ENCODE measurements at places on chromosomes 11 and 22.

DNA sequence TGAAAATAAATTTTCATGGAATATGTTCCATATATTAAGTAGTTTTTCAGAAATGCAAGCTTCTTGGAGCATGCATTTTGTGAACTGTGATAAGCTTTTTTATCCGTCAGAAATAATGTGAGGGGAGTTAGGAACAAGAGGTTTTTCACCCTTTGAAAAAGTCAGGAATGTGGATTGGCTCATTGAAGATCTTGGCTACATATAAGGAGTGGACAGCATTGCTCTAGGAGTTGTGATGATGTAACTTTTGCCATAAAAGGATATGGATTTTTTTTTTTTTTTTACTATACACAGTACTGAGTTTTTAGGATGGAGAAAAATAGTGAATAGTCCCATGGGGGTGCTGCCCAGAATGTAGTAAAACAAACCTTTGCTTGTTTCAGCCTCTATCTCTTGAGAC, 180.2 kb downstream of the NAV2 start:
- DNase-seq = no peak

GRCh38 chr22:32722441-32722840, 79.1 kb upstream of the TIMP3 start:
- DNase-seq = no peak

DNA sequence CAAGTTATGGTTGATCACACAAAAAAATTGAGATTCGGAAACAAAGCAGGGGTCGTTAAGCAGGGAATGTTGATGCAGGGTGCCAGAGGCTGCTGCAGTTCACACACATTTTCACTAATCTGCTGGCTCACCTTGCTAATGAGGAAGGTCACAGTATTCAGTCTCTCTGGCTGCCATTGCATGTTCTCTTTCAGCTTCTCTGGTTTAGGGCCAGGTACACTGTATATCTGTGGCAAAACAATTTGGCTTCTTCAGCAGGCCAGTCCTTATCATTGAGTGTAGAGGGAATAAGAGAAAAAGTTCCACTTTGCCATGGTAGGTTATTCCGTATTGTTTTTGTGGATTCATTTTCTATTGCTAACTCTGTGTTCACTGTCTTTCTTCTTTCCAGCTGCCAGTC, 283.7 kb upstream of the ANO3 start:
- DNase-seq = no peak

DNA sequence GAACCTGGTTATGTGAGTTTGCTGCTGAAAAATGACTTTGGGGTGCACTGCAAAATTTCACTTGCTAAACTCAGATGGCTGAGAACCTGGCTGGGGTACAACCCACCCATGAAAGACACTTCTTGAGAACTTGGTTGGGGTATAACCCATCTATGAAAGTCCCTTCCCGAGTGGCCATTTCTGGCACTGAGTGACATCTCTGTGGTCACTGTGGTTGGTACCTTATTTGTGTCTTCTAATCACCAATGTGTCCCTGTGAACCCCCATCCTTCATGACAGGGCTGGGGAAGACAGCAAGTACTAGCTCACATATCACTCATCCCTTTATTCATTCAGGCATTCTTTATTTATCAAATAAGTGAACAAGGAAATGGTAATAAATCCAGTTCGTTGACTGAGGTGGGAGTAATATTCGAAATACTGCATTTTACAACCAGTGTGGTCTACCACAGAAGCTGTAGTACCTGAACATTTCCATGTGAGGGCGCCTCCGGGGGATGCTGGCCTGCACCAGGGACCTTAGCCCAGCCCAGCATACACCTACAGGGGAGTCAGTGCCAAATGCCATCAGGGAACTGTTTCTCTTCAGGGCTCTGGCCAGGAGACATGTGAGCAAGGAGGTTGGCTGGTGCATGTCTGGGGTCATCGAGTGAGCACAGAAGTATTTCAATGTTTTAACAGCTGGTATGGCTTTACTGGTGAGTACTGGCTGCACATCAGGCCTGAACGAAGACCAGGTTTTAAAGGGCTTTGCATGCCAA, 122.1 kb downstream of the CSNK2A3 start:
- no peak for DNase-seq

DNA sequence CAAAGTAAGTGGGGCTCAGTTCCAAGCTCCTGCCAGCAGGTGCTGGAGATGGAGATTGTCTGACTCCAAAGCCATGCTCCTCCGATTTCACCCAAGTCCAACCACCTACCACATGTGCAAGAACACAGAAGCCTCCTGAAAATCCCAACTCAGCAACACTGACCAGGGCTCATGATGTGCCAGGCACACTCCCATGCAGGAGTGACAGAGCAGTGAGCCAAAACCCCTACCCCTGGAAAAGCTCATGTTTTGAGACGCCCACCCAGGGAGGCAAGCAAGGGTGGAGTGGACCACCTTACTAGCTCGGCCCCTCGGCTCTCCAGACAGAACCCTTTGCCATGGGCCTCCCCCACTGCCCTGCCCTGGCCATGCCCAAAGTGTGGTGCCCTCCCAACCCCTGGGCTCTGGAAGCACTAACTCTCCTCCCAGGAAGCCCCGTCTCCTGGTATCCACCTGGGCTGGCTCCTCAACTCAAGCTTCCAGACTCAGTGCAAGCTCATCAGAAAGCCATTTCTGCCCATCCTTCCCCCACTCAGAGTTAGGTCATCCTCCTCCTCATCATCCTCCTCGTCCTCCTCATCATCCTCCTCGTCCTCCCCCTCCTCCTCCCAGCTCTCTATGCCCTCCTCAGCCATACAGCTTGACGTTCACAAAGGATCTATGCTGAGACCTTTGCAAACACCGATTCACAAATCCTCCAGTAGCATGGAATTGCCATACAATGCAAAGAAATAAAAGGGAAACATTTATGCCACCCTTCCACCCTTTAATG, 154.9 kb downstream of the MPPED1 start:
- DNase-seq = no peak

Measured in stimulated activated CD4-positive, alpha-beta T cell treated with anti-CD3 and anti-CD28 coated beads, Interleukin-15, amount 100 ng/mL, for 1 hour (primary cell).